ENCODE measurements at places on chromosomes 4 and X.

DNA sequence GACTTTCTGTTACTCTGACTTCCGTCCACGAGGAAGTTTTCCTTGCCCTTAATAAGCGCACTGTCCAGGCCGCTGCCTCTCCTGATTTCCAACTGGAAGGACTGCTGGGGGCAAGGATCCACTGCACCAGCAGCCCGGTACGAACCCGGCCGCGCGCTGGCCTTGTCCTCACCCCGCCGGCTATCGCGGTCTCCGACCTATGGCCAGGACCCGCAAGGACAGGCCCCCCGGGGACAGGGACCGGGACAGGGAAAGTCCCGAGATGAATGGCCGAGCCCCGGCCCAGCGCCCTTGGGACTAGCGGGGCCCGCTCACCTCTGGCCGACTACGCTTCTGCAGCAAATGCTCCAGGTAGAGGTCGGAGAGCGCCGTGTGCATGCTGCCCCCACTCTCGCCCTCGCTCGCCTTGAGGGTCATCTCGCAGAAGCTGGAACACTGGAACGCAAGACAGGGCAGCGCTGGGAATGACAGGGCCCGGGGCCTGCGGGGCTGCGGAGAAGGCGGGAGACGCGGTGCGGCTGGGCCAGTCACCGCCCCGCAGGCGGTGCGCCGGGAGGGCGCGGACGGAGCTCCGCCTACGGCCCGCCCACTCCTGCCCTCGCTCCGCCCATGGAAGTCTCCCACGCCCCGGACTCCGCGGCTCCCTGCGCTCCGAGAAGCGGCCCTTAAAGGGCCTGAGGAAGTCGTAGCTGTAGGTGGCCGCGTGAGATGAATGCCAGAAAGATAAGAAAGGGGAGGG lies at the start of gene MPP1:
MPP1 (minus strand) TSS at position 529 of the 739 bp plus-strand sequence; CDS start at position 417, 112 bp downstream.
- peak; percentile 85 for DNase-seq

DNA sequence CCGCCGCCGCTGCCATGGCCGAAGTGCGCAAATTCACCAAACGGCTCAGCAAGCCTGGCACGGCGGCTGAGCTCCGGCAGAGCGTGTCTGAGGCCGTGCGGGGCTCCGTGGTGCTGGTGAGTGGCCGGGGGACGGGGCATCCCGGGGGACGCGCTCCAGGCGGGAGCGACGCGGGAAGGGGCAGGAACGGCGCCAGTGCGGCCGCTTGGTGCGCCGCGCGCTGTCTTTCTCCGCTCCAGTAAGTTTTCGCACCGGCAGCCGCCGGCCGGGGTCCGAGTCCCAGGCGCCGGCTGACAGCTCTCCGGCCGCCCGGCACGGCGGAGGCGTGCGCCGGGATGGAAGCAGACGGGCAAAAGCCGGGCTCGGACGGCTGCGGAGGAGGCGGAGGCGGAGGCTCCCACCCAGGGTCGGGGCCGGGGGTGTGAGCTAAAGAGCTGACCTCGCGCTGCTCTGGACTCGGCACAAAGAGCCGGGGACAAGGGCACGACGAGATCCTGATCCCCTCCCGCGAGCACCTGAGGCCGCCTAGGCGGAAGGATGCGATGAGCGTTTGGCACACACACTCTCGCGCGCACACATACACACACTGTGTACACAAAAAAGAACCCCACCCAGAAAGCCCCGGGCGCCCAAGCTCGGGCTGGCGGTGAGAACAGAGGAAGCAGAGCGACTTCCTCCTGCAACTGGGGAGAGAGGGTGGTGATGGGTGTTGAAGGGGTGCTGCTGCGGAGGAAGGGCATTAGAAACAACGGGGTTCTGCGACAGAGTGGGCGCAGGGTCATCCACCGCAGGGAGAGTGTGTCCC lies 545 bp downstream of the DOCK11 start:
- DNase-seq: peak; percentile 82

DNA sequence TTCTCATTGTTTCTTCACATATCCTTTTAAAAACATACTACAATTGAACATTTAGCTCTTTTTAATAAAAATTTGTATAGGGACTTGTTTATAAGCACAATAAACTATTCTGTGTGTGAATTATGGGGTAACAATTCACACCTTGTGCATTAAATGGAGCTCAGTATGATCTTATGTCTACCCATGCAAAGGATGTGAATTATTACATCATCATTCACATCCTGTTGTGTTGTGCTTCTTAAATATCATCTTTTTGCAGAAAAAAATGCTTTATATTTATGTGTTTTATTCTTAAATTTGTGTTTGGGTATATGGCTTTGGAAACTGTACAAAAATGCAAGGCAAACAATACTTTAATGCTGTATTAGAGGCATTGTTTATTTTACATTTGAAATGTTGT lies 96.7 kb upstream of the PABPC4L start:
- DNase-seq: no peak

- DNase-seq: no peak
Measured at GRCh38 chr4:47839259-47839658, 1.4 kb upstream of the CORIN start.

DNA sequence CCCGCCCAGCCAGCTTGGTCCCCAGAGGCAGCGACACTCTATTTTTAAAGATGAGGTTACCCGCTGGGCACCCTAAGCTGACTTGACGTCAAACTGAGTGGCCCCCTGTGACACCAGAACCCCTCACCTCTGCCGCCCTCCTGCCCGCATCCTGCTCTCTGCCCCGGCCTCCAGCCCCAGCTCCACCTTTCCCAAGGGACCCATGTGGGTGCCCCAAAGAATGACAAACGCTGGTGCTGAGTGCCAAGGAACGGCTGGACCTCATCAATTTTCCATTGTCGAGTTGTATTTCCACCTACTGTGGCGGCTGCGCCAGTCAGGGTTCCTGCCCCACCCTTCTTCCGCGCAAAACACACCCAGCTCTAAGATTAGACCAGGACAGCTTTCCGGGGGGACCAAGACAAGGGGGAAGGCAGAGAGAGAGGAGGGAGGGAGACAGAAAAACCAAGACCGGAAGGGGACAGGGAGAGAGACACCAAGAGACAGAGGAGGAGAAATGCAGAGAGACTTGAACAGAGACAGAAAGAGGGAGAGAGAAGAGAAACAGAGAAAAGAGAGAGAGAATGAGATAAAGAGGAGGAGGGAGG lies 2.0 kb downstream of the PRKX start:
- peak; percentile 36 for DNase-seq

DNA sequence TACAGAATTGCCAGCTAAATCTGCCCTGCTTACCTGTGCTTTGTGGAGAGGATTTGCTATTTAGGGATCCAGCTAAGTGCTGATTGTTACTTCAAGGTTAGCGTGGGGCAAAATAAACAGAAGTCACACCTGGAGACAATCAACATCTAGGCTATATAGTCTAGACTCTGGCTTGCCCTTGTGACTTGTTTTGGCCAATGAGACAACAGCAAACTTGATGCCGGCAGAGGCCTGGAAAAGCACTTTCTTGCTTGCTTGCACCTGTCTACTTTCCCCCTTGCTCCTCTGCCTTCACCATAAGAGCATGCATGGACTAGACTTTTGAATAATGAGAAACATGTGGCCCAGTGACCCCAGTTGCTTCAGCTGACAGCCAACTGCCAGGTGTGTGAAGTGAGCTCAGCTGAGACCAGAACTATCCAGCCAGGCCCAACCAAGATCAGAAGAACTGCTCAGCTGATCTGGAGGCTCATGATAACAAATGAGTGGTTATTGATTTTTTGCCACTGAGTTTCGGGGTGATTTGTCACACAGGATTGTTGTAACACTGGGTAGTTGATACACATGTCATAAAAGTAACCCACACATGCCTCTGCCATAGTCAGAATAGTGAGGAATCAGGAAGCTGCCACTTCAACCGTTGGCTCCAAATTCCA lies 164.4 kb downstream of the RBMX2 start:
- DNase-seq: no peak

GRCh38 chr4:39004758-39005157 lies 27.5 kb downstream of the TMEM156 start:
- no peak for DNase-seq

GRCh38 chr4:53563824-53564223 lies 27.5 kb downstream of the LNX1 start:
- DNase-seq: no peak

- DNase-seq: peak; percentile 88
Measured at GRCh38 chr4:41360214-41360920, 103.6 kb downstream of the UCHL1 start.

DNA sequence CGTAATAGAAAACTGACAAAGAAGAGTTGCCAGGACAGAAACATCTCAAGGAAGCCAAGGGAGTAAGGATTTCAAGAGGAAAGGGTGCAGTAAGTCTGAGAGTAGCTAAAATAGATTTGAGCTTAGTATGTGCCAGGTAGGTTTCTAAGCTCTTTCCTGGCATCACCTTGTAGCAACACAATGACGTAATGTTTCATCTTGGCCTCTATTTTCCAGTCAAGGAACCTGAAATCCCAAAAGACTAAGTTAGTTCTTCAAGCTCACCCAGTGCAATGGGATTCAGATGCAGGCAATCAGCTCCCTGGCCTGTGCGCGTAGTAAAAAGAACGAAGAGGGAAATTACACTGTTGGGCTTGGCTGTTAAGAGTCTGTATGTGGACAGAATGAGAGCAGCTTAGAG lies 586.5 kb upstream of the TENM3 start:
- no peak for DNase-seq

DNA sequence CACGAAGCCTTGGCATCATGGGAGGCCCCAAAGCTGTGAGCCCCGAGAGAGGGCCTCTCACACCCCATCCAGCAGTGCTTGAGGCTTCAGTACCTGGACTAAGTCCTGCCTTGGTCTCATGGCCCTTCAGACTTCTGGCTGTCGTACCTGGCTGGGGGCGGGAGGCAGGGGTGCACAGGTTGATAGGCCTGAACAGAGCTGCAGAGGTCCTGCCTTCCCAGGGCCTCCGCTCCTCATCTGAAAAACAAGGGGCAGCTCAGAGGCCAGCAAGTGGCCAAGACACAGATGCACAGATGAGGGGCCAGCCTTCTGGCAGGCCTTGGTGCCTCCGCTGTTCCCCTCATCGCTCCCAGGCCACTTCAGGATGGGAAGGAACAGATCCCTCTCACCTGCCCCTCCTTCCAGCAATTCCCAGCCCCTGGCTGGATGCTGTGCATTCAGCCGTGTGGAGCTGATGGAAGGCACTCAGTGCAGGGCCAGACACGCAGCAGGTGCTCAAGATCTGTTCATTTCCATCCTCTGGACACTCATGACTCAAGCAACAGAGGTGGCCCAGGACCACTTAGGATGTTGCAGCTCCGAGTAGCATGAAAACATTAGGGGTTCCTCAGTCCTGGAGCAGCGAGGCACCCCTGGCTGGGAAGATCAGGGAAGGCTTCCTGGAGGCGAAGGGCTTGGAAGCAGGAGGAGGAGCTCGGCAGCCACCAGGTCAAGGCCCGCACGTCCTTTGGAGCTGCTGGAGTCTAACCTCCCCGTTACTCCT lies 1.4 kb downstream of the ZNF185 start:
- DNase-seq: no peak

DNA sequence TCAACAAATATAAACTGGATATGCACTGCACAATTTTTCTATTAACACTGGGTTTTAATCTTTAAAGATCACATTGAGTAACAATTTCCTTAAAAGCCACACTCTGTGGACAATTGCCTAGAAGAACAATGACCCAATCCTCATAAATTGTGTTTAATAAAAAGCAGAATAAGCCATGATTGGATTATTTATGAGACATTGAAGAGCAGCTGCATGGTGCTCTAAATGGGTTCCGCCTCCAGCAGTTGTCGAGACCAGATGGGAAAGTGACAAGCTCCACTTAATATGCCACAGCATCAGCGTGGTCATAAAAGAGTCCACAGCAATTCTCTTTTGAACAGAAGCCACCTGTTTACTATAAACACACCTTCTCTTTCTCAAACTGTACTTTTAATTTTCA lies 635.2 kb upstream of the FRG1 start:
- no peak for DNase-seq

DNA sequence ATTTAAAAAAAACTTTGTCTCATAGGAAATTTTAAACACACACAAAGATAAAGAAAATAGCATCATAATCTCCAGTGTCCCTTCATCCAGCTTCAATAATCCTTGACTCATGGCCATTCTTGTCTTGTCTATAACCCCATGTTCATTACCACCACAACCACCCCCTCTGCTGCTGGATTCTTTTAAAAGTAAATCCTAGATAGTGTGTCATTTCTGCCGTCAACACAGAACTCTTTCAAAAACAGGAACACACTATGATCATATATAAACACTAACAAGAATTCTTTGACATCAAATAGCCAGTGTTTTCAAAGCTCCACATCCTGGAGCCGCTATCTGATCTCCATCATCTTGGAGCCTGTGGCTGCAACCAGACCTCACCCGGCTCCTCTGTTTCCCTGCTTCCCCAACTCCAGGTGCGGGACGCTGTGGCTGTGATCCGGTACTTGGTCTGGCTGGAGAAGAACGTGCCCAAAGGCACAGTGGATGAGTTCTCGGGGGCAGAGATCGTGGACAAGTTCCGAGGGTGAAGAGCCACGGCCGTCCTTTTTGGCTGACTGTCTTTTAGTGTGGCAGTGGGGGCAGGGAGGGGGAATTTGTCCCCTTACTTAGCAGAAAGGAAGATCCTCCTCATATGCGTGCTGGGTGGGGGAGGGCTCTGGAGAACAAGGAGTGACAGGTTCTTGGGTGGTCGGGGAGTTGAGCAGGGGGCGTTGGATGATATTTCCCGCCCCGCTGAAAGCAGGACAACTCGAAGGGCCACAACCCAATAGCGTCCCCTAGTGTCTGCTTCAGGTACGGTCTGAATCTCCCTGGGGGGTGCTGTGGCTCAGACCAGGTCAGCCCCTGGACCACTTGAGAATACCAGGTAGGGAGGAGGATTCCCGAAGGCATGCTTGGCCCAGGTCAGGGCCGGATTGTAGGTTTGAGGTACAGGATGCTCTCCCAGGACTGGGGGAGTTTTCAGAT lies 15.6 kb downstream of the XPNPEP2 start:
- no peak for DNase-seq

DNA sequence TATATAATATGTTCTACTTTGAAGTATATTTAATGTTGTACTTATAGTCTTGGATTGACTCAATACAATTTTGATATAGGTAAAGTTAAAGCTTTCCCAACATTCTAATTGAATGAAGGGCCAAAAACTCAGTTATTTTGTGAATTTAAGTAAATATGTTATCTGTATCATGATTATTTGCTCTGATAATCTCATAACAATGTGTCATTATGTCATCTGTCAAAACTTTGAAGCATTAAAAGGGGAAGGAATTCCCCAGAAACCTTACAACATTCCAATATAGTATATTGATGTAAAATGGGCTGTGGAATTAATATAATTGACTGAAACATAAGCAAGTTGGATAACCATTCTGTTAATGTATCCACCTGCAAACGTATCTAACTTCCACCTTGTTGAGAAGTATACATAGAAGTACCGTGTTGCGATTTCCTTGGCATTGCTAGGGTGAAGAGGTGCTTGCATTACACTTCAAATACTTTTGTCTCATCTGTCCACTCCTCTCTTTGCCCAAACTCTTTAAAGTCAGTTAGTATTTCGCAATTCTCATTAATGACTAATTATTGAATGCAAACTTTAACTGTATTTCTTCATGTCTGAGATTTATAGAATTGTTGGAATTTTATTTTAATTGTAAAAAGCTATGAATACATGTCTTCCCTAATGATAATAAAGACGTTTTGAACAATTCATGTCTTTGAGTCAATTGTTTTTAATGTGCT lies 1982.1 kb upstream of the ADGRL3 start:
- no peak for DNase-seq
